ENCODE measurements at places on chromosomes 4 and X.

DNA sequence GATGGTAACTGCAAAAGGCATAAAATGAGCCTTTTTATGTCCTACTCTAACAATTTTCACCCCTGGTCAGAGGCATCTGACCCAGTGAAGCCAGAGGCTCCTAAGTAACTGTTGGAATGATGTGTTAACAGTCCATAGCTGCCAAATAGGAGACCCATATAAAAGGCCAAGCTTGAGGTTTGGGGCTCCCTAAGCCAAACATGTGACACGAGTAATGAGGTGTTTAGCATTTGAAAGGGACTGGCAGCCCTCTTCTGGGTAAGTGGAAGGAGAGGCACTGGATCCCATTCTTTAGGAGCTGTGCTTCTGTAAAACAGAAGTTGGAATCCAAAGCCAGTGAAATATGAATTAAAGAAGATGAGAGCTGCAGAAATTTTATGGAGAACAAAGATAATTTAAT lies 100.6 kb upstream of the PNPLA4 start:
- no peak for DNase-seq

- no peak for DNase-seq
Measured at GRCh38 chrX:139795196-139795595, 87.2 kb upstream of the MCF2 start.

- DNase-seq: no peak
Measured at GRCh38 chr4:100372432-100372831, 145.4 kb downstream of the EMCN start.

DNA sequence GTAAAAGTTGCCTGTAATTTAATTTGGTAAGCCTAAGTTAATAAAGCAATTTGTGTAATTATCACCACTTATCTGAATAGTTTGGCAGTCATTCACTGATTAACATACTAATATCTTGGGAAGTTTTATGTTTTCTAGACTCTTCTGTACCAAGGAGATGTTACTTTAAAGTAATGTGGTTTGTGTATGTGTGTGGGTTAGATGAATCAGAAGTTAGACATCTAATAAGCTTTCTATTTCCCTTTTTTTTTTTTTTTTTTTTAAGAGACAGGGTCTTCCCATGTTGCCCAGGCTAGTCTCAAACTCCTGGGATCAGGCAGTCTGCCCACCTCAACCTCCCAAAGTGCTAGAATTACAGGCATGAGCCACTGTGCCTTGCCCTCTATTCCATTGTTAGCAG lies 5.3 kb downstream of the SLAIN2 start:
- DNase-seq: no peak

- DNase-seq: no peak
Measured at GRCh38 chr4:168651374-168651773, 154.5 kb downstream of the PALLD start.

DNA sequence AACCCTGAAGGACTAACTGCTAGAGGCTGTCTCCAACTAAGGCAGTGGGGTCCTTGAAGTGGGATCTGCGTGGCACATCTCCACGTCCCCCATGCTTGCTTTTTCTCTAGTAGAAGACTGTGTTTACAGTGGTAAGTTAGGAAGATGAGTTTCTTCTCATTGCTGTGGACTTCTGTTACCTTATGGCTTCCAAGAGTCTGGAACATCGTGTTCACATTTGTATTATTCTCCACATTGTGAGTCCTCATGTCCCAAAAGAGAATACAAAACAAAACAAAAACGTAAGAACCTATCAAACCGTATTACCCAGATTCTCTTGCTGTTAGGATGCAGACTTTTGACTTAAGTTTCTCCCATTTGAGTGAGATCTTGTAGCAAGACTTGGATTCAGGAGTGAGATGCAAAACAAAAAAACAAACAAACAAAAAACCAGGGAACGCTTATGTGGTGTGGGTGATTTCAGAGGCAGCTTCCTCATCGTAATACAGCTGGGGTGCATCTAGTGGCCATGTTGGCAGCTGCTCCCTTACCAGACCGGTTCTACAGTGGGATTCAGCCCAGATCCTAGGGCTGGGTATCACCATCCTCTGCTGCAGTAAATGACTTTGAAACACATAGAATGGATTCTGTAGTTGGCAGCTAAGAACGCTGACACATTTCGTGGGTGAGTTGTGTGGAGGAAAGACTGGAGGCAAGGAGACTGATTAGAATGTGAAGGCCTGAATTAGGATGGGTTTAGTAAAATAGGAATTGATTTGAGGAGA lies 41.3 kb downstream of the TMEM131L start:
- no peak for DNase-seq

DNA sequence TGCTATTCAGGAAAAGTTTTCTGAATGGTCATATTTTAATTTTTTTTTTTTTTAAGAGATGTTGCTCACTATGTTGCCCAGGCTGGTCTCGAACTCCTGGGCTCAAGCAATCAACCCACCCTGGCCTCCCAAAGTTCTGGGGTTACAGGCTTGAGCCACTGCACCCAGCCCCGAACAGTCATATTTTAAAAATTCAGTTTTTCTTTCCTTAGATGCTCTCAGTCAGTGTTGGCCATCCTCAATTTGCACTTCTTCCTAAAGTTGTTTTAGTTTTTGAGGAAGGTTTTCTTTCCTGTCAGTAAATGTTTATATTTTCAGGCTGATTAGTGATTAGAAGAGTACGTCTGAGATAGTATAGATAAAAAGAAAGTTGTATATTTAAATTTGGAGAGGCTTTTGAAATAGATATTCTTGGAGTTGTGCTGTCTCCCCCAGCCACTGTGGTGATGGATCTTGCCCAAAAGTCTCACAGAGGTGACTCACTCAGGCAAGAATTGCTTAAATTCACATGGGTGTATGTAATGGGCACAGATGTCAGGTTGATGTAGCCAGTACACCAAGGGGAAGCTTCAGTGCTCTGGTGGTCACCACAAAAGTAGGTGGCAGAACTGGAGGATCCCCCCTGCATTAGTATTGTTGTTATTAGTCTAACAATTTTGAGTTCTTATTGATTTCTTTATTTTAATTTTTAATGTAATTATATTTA lies 72.2 kb upstream of the ELOVL6 start:
- DNase-seq: no peak

GRCh38 chr4:143302536-143302935 lies 34.1 kb upstream of the GAB1 start:
- DNase-seq: no peak

GRCh38 chr4:86977621-86978184 lies 42.9 kb downstream of the AFF1 start:
- no peak for DNase-seq

GRCh38 chr4:41069257-41069656 lies 145.1 kb downstream of the APBB2 start:
- DNase-seq: no peak

DNA sequence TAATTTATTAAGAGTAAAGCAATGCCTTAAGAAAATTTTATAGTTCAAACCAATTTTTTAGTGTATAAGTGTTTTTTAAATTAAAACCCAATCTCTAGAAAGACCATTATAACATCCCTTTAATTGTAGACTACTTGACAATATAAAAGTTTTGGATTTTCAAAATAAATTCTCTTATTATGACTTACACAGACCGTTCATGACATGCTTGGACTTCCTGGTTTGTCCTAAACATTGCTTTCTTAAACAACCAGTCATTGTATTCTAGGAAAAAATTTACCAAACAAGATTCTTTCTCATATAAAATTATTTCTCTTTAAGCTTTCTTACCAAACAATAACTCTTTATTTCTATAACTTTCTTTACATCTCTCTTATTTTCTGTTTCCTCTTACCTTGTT lies 49.0 kb upstream of the CXorf51A start:
- no peak for DNase-seq

DNA sequence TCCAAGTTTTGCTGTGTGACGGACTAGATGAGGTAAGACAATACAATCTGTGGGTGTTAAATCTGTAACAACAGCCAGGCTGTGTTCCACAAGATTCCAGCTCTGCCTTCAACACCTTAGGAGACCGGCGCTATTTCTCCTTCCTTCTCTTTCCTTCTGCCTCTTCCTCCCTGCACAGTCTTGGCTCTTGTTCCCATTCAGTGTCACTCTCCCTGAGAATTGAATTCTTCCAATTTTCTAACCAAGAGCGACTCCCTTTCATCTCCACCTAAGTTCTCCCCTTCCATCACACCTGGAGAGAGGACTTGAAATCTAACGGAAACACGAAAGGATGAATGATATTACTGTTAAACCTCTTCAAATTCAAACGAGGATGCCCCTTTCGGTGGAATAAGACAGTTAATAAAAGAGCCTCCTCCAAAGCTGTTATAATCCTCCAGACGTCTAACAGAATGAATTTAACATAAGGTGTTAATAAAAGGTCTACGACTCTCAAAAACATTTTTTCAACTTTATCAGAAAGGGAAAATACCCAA lies 2.7 kb downstream of the EPHA5 start:
- no peak for DNase-seq

GRCh38 chr4:14111730-14112181 lies 484.2 kb upstream of the BOD1L1 start:
- DNase-seq: no peak

DNA sequence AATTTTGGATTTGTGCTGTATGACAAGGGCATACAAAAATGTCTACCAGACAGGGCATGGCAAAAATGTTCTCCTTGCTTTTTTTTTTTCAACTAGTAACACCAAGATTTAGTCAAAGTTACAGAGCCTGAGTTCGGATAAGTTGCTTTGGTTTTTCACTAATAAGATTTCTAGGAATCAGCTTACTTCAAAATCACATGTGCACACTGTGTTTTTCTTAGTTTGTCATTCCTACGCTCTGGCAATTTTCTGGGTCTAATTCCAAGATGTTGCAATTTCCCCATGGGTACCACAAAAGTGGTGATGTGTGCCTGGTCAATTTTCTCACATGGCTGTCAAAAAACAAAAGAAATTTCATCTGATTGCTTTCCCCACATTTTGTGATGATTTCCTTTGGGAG lies 6.3 kb downstream of the C1QTNF7 start:
- no peak for DNase-seq

DNA sequence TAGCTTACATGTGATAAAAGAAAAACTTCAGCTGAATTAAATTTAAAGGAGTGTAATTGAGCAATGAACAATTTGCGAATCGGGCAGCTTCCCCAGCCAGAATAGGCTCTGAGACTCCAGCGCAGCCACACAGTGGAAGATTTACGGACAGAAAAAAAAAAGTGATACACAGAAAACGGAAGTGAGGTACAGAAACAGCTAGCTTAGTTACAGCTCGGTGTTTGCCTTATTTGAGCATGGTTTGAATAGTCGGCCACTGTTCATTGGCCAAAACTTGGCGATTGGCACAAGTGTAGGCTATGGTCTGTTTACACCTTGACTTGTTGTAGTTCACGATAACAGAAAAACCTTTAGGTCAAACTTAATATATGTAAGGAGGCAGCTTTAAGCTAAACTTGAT lies 16.7 kb upstream of the SUPT20HL1 start:
- DNase-seq: no peak

GRCh38 chr4:73603271-73603710 lies 16.9 kb downstream of the RASSF6 start:
- DNase-seq: no peak

GRCh38 chr4:3710451-3711182 lies 55.6 kb upstream of the ADRA2C start:
- peak; percentile 6 for DNase-seq

GRCh38 chr4:16006771-16007446 lies 43.9 kb upstream of the FGFBP2 start:
- DNase-seq: no peak

GRCh38 chr4:137688651-137689050 lies 156.4 kb upstream of the PCDH18 start:
- no peak for DNase-seq

- no peak for DNase-seq
Measured at GRCh38 chr4:54096295-54096962, 3.5 kb upstream of the GSX2 start.

DNA sequence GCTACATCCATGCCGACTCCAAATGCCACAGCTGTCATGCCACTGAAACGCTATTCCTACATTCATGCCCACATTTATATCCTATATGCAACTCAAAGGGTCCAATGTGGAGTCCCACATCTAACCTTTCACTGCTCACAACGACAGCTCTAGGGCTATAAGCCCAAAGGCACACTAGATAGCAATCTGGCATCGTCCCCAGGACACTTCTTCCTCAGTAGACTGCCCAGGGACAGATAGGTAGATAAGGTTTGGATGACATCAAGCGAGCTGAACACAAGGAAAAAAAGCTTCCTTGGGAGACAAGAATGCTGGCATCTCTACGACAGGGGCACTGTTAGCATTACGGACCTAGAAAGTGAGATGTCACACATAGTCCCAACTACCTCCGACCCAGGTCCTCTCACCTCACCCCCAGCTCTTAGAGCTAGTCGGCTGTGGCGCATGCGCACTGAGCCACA lies 685 bp downstream of the RAB9B start:
- DNase-seq: no peak

DNA sequence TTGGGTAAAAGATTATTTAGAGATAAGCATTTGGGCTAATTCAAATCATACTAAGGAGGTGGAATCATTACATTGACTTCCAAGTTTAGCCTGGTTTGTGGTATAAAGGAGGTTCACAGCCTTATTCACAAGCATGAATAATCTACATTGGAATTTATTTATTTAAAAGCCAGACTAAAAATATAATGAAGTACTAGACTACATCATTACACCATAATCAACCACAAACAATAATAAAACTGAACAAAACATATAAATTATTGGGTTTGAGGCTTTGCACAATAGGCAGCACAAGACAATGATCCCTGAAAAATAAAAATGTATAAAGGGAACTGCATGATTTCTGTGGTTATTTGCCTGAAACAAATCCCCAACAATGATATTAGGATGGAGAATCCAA lies 314.0 kb downstream of the GBA3 start:
- no peak for DNase-seq

DNA sequence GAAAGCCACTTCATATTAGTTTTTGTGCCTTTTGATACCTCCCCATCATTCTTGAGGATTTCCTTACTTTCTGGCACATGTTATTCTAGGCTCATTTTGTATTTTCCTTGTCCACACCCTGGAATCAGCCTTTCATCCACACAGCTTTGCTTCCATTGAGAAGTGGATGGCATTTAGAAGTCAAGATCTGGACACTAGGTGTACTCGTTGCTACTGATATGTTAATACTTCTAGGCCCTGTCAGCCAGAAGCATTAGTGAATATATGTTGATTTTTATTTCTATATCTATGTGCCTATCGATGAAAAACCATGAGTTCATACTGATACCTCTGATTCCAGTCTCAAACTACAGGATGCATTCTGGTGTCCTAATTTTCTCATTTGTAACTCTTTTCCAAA lies 73.2 kb downstream of the ARHGAP24 start:
- DNase-seq: no peak

GRCh38 chr4:39559626-39560025 lies 32.4 kb upstream of the UGDH start:
- DNase-seq: no peak

- DNase-seq: no peak
Measured at GRCh38 chr4:77120886-77121508, 36.0 kb upstream of the CCNG2 start.

- DNase-seq: no peak
Measured at GRCh38 chrX:95893636-95894035, 791.0 kb upstream of the DIAPH2 start.

GRCh38 chrX:148577741-148578140 lies 77.3 kb downstream of the AFF2 start:
- DNase-seq: no peak

Data from activated naive CD4-positive, alpha-beta T cell treated with anti-CD3 and anti-CD28 coated beads, Interleukin-2, amount 50 U/mL, for 16 hours (primary cell).